ENCODE measurements at places on chromosomes 13 and 19. TPM values are rescaled to one million over a fixed set of nuclear protein-coding genes. Genes with fewer than 3 reads are reported as not detected.
A peak's percentile ranks its signal among the peaks of the same experiment; 100 is the strongest.

ZNF585A gene
- 29.5 TPM for total RNA-seq

BICRA gene
- total RNA-seq, result 0.40 TPM

GJB2 gene
- 10.5 TPM for total RNA-seq

SLITRK6 gene
- total RNA-seq, result 0.32 TPM

CTXN1 gene
- total RNA-seq, result 1.7 TPM

PALM gene
- total RNA-seq, result 7.6 TPM

GPR42 gene
- total RNA-seq, result not detected

EXOC3L2 gene
- total RNA-seq, result not detected

LAIR1 gene
- not detected for total RNA-seq

SIGLEC7 gene
- total RNA-seq, result not detected

RFX1 gene
- 2.0 TPM for total RNA-seq

ZIC2 gene
- total RNA-seq, result 4.4 TPM

DNA sequence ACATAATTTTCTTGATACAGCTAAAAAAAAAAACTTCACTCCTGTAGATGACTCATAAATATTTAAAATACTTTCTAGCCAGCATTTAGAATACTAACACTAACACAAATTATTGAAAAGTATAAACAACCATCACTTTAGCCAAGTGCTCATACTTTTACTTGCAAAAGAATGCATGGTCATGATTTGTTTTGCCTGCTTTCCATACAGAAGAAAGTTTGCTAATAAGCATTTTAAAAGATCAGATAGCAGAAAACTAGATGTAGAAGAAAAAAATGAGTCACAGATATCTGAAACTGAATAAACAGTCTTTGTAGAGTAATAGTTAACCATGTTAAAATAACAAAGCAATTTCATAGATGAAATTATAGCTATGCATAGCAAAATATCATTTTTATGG, 2280.4 kb upstream of the PCDH20 start:
- no peak for DNase-seq

- no peak for DNase-seq
Observed at GRCh38 chr13:27259831-27260230, 8.5 kb downstream of the RPL21 start.

GRCh38 chr13:113258321-113259054, 38.6 kb upstream of the LAMP1 start:
- DNase-seq, result no peak

DNA sequence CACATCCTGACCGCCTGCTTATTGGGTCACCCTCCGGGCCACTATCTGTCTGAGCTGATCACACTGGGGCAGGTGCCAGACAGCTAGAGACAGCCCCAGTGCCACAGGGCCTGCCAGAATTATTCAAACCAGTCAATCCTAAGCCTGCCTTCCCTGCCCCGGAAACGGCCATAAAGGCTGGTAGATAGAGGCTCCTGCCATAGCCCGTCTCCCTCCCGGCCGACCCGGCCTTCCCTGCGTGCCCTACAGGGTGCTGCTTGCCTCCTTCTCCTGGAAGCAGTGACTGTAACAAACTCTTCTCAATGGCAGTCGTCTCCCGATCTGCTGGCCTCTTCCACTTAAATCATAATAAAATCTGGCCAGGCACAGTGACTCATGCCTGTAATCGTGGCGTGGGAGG, 158.6 kb upstream of the SOX1 start:
- no peak for DNase-seq

- no peak for DNase-seq
Observed at GRCh38 chr19:35176181-35176570, 21.6 kb downstream of the FXYD5 start.

DNA sequence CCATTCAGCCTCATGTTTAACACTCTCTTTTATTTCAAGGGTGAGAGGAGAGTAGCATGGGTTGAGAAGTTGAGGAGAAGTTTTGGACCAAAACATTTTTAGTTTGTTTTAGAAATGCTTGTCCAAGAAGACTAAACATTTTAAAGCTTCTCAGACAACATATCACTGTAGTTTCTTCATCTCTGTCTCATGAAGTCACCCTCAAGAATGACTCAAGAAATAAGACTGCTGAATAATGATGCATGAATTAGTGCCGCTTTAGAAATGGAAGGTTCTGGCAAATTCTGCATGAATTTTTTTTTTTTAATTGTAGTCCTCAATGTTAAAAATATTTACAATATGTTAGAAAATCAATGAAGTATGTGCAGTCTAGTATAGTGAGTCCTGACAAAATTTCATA, 422.7 kb upstream of the ARGLU1 start:
- DNase-seq, result no peak

GRCh38 chr13:105135852-105136615, 1399.4 kb downstream of the EFNB2 start:
- DNase-seq, result no peak

GRCh38 chr19:7861619-7862412, 12.4 kb downstream of the PRR36 start:
- DNase-seq, result no peak

GRCh38 chr13:32501064-32501463, 37.5 kb downstream of the N4BP2L2 start:
- DNase-seq, result no peak

GRCh38 chr19:3780786-3781304, 5.3 kb downstream of the MATK start:
- no peak for DNase-seq

DNA sequence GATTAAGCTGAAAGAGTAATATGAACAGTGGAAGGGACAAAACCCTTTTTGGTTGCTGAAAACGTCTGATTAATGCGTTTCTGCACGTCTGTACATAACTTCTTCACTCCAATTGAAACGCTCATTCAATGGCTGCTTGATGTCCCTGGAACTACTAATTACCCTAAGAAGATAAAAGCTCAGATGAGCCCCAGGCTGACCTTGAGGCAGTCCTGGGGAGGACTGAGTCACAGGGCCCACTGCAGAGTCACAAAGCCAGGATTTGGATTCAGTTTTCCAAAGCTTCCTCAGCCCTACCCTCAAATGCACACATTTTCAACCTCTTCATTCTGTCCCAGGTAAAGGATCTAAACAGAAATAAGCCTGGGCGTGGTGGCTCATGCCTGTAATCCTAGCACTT, 75.0 kb upstream of the FLT1 start:
- DNase-seq, result no peak

- peak; percentile 23 for DNase-seq
Observed at GRCh38 chr13:42660333-42660965, 86.5 kb downstream of the TNFSF11 start.

DNA sequence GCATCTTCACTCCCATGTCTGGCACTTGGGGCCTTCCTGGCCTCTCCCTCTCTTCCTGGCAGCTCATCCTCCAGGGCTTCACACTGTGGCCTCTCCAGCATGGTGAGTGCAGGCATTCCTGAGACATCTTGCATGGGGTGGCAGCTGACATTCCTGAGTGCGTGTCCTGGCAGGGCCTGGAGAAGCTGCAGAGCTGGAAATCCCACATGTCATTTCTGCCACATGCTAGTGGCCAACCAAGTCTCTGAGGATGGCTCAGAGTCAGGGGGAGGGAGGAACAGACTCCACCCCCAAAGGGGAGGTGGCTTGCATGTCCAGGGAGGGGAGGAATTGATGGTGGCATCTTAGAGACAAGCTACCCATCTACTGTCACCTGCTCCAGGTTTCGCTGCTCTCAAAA, 41.6 kb upstream of the AMER2 start:
- DNase-seq, result no peak

- DNase-seq, result no peak
Observed at GRCh38 chr13:48437371-48437770, 24.5 kb upstream of the LPAR6 start.

DNA sequence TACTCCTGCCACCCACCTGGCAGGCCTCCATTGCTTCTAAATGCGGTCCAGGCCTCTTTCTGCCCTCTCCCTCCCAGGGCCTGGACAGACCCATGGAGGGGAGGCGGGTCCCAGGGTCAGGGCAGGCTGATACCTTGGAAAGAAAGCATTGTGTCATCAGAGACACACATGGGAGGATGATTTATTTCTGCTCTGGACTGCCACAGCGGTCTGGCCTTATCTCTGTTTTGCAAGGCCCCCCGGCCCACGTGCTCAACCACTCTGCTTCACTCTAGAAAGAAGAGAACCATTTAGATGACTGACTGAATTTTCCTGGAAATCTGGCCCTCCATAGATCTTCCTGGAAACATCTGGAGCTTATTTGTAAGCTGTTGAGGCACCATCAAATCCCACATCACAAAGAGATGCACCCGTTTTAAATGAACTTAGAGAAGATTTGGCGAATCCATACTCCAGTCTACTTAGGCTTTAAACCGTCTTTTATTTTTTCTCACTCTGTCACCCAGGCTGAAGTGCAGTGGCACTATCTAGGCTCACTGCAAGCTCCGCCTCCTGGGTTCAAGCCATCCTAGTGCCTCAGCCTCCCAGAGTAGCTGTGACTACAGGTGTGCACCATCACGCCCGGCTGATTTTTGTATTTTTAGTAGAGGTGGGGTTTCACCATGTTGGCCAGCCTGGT, 48.3 kb upstream of the URI1 start:
- no peak for DNase-seq

DNA sequence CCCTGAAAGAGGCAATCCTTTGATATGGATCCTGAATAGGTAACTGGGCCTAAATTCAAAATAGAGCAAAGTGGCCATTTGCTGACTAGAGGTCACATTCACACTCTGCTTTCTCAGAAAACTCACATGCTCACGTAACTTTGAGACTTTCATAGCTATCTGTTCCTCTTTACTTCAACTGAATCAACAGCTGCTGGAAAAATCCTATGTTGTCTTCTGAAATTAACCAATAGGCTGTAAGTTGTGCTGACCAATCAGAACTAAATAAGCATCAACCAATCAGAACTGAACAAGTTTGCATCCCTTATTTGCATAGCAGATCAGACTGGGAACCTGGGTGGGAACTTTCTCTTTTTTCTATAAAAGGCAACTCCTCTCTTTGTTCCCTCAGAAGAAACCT, 24.0 kb upstream of the TBC1D4 start:
- no peak for DNase-seq

GRCh38 chr13:20073775-20074174, 87.1 kb downstream of the GJA3 start:
- no peak for DNase-seq

DNA sequence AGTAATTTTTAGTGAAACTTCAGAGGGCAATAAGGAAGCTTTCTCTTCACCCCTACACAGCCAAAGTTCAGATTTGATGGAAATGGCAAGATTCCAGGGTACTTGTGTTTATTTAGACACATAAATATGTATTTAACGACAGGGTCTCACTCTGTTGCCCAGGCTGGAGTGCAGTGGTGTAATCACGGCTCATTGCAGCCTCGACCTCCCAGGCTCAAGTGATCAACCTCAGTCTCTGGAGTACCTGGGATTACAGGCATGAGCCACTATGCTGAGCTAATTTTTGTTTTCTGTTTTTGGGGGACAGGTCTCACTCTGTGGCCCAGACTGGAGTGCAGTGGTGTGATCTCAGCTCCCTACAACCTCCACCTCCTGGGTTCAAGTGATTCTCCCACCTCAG, 2.0 kb upstream of the SYCE2 start:
- no peak for DNase-seq

Data from NCI-H460 (cell line).